Suppressor macrophage treated with lipopolysaccharide for 4 hours (primary cell): ENCODE measurements at places on chromosomes 2 and 18.

DNA sequence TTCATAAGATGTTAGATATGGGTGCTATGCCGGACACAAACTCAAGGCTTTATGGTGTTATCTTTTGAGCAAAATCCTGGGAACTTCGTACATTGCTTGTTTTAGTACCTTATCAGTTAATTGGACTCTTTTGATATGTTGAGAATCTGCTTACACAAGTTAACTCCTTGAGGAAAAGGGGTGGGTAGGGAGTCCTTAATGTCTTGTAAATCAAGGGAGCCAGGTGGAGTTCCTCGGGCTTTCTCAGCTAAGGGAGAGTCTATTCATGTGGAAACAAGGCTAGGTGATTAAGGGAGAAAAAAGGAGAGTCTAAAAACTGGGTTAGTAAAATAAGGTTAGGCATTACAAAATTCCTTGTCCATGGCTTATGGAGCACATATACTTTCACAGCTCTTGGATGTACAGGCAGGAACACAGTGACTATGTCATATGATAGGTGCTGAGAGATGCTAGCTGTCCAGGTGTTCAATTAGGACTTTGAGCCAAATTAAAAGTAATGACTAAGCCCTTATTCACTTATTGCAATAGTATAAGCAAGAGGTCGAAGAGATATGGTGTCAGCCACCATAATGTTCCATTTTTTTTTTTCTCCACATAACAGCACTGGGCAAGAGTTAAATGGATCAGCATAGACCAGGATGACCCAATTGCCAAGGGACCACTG lies 59.5 kb upstream of the DYNAP start:
- no peak for DNase-seq

DNA sequence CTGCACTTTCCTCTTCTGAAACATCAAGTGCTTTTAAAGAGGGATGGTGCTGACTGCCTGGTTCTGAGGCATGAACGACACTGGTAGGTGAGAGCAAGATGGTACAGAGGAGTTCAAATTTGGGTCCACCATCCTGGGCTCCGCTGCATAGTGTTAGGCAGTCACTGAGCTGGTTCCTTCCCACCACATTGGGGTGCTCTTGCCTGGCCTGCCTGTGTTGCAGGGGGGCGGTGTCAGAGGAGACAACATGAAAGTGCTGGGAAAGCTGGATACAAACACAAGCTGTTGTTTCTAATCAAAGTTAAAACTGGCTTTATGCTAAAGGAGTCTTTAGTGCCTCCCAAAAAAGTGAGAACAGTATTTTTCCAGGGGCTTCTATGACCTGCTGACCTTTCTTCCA lies 258.1 kb downstream of the GBX2 start:
- no peak for DNase-seq

- DNase-seq = no peak
These were observed 212.1 kb downstream of the LRRTM1 start for GRCh38 chr2:80092474-80092873.

GRCh38 chr2:238290715-238291549 lies 2.5 kb upstream of the PER2 start:
- DNase-seq = no peak

GRCh38 chr18:28167835-28168349 lies 9.0 kb downstream of the CDH2 start:
- no peak for DNase-seq

GRCh38 chr2:205685314-205686055 lies 3.2 kb downstream of the NRP2 start:
- DNase-seq = peak; percentile 73

DNA sequence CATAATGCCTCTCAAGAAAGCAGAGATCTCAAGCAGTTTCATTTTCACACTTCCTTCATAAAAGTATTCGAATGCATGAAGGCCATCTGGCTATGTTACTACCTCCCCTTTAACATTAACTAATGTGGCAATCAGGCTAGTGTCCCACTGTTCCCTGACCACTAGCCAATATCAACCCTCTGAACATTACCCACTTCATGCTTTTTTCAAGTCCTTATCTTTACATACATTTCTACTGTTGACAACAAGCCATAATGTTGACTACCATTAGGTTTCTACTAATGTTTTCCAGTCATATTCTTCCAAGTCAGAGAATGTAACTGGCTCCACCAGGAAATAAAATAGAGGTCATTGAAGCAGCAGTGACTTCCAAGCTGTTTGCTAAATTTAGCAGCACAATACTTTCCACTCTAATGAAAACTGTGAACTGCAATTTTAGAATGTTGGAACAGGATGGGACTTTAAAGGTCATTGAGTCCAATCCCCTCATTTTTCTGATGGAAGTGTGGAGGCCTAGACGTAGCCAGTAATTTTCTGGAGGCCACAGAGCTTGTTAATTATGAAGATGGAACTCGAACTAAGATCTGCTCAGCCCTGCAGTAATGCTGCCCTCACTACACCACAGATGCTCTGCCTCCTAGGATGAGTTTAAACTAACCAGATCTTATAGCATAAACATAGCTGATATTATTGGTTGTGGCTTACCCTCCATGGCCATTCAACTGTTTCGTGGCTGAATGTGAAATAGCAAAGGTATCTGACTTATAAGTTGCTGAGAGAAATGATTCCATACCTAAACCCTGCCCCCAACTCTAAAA lies 630 bp upstream of the PPP1R1C start:
- no peak for DNase-seq

- DNase-seq = no peak
These were observed 46.6 kb upstream of the RHOB start for GRCh38 chr2:20400306-20400705.

GRCh38 chr2:71347517-71347916 lies 15.9 kb downstream of the ZNF638 start:
- DNase-seq = no peak

DNA sequence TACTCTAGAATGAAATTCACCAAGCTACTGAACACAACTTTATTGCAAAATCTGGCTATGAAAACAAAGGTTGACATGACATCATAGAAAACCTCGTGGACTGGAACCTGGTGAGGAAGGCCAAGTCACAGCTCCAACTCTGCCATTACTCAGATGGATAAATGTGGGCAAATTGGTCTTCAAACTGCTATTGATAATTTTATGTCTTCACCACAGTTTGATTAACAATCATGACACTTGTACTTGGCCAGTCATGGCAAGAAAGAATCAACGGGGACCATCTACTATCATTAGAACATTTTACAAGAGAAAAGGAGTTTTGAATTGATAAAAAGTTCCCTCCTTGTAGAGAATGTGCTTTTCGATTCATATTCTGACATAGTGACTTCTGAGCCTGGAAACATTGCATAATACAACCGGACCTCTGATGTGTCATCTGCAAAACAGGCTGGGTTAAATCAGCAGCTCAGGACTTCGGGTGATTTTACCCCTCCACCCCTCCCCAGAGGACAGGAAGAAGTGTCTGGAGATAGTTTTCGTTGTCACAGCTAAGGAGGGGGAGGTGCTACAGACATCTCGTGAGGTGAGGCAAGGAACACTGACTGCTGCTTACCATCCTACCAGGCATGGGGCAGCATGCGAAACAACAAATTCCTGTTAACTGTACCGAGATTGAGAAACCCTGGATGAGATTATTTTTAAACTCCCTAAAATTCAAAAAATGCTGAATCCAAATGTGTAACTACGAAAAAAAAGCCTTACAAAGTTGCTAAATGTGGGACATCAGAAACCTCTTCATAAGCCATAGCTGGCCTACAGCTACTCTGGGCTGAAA lies 8.4 kb downstream of the L3MBTL4 start:
- DNase-seq = peak; percentile 87

GRCh38 chr2:111663471-111664274 lies 220.3 kb downstream of the ANAPC1 start:
- no peak for DNase-seq

DNA sequence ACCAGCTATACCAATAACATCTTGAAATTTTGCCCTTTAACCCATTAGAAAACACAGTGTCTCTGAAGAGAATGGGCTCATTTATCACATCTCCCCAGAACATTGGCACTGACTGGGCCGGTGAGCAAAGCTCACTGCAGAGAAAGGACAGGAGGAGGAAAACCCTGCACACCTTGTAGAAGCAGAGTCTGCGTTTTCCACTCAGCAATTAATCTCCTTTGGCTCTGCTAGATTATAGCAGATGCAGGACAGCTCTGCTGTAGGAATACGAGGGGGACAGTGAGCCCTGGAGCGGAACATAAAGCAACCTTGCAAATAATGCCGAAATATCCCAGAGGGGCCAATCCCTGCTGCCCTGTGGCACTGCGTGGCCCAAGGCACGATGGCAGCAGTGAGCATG lies 113.9 kb downstream of the TSN start:
- DNase-seq = no peak

GRCh38 chr2:236019434-236019833 lies 148.8 kb downstream of the GBX2 start:
- DNase-seq = no peak

DNA sequence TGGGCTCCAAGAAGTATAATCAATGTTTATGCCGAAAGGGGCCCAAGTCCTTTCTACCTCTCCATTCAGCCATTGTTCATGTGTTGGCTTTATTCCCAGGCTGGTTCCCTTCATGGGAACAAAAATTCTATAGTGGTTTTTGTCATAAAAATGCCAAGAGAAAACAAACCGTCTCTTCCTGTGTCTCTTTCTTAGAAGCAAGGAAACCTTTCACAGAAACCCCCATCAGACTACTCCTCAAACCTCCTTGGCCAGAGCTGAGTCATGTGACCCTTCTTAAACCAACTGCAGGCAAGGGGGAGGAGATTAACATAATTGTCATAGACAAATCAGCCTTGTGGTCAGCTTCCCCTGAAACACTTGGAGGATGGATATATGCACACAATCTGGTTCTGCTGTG lies 75.1 kb upstream of the TANK start:
- DNase-seq = no peak

- DNase-seq = no peak
These were observed 17.5 kb downstream of the TGOLN2 start for GRCh38 chr2:85310330-85310729.

DNA sequence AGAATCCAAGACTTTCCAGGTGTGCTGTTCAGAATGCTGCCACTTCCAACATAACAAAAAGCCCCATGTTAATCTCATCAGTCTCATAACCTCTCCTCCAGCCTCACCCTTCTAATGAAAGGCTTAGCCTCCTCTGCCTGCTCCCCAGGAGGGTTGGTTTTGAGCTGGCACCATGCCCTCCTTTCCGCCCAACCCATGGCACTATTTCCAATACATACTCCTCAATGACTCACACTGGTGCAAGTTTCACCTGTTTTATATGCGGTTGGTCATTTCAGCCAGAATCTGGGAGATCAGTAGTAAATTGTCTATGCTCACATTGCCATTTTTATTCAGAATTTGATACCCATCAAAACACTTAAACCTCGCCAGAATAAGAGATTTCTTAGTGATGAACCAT lies 157.6 kb upstream of the NRP2 start:
- no peak for DNase-seq

GRCh38 chr18:23861805-23862470 lies 152.6 kb upstream of the TTC39C start:
- peak; percentile 91 for DNase-seq

DNA sequence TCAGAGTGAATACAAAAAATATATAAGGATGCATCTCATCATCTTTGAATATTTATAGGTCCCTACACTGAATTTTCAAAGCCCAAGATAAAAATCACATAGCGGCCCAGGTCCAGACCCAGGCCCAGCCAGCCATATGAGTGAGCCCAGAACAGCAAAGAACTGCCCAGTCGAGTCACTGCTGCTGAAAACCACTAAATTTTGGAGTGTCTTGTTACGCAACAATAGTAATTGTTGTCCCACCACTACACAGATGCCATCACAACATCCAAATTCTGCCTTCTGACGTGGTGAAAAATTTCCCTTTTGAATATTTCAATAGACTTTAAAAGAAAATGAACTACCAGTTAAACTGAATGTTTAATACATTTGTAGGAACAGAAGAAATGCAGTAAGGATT lies 5.7 kb downstream of the C18orf32 start:
- DNase-seq = no peak

DNA sequence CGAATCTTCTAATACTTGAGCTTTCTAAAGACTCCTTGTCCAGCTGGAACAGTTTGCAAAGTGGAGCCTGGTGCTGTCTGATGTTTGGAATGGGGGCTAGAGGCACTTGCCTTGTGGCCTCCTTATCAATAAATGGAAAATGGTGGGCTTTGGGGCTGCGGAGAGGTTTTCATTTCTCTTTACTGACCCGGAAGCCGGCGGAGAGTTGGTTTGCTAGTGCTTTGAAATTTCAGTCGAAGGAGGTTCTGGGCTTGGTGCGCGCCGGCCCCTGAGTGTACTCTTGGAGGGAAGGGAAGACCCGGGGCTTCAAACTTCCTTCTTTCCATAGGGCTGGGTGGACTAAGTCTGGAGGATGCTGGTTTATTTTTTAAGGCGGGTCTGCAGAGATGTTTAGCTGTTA lies 714 bp downstream of the RPIA start:
- DNase-seq = peak; percentile 36

DNA sequence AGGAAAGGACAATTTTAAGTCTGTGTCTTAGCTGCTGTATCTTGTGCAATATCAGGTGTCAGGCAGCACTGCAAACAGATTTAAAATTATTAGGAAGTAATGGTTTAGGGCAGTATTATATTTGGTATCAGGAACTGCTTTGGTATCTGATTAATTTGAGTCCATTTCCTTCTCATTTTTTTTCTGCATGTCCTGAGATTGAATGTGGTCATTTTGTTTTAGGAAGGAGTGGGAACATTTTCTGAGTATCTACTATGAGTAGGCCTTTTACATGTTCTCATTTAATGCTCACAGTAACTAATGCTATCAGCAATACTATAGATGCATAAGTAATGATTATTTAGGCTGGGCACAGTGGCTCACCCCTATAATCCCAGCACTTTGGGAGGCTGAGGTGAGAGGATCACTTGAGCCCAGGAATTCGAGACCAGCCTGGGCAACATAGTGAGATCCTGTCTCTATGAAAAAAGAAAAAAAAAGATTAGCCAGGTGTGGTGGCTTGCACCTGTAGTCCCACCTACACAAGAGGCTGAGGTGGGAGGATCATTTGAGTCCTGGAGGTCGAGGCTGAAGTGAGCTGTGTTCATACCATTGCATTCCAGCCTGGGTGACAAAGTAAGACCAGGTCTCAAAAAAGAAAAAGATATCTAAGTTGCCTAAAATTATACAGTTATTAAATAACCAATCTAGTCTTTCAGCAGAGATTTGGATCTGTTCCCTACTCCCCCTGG lies 4.7 kb downstream of the FMNL2 start:
- peak; percentile 28 for DNase-seq

- no peak for DNase-seq
These were observed 181.7 kb upstream of the SPRED2 start for GRCh38 chr2:65613968-65614555.
